ENCODE measurements at places on chromosomes 13 and 19.

DNA sequence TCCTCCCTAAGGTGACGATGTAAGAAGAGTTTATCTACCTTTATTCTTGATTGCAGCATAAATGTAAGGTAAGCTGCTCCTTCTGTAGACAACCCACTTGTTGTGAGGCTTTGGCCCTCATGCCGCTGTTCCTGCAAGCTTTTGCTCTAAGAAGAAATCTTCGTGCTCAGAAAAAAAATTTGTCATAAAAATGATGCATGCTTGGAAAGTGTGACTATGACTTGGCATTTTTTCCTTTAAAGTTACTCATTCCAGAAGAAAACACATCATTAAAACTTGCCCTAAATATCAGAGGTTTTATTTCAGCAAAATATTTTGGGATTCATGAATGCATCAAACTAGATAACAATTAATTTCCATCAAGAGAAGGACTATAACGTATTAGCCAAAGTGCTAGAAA, 39.8 kb downstream of the KCTD12 start:
- no peak for DNase-seq

DNA sequence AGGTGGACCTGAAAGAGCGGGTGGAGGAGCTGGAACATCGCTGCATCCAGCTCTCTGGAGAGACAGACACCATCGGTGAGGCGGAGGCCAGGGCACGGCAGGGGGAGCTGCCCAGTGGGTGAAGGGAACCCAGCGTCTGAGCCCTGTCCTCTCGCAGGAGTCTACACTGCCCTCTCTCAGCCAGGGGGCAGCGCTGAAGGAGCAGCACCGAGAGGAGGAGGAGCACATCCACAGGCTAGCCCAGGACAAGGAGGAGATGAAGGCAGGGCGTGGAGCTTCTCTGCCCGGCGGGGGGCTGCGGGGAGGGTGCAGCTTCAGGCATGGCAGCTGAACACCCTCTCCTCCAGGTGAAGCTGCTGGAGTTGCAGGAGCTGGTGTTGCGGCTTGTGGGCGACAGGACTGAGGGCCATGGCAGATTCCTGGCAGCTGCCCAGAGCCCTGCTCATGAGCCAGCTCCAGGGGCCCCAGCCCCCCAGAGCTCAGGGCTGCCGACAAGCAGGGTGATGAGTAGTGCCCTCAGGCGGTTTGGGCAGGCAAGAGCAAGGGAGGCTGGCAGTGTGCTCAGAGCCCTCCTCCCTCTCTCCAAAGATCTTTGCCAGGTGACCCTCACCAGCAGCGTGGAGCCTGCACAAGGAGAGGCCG, 31.4 kb upstream of the ZNF492 start:
- DNase-seq = no peak

DNA sequence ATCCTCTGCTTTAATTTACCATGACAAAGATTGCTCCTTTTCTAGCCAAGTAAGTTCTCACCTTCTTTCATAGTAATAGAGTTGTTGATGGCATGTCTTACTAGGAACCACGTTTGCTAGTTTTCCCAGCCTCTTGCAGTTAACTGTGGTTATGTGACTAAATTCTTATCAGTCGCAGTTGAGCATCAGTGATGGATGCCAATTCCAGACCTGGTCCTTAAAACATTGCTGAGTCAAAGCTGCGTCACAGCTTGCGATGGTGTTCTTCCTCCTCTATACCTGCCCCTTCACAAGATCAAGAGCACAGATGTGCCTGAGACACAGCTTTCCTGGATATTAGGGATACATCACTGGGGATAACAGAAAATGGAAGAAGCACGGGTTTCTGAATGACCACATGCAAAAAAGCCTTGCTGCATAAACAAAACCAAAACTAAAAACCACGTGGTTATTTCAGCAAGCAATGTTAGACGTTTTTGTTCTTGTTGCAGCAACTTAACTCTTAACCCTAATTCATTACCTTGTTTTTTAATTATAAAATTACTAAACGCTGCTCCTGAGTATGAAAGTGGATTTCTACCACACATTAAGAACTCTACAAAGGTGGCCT, 97.6 kb upstream of the DACH1 start:
- no peak for DNase-seq

DNA sequence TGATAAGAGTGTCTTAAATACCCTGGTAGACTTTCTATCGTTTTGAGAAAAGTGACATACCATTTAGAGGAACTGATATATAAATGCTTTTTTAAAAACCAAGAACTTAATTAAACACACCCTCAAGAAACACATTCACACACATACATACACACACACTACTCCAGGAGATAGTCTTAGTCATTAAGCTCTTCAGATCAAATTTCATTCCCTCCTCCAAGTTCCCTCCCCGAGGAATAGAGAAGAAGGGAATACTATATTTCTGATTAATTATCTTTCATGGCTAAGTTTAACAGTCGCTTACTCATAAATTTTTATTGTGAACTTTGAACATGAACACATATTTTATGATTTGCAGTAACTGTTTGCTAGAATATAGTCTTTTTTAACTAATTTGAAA, 1109.5 kb downstream of the SLITRK1 start:
- no peak for DNase-seq

GRCh38 chr13:98473788-98474144, 103.1 kb downstream of the STK24 start:
- DNase-seq = no peak

DNA sequence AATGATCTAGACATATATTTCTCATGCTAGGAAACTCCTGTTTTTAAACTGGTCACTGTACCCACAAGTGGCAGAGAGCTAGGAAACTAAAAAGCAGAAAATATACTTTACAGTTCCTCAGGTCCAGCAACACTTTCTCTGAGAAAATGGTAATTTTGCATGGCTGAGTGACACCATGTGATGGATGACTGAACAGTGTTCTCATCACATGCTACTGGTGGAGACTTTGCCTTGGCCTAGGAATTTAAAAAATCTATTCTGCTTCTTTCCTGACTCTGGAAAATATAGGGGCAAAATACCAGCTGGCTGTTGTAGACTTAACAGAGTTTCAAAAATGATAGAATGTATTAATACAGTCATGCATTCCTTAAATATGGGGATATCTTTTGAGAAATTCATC, 50.0 kb downstream of the LATS2 start:
- DNase-seq = no peak

DNA sequence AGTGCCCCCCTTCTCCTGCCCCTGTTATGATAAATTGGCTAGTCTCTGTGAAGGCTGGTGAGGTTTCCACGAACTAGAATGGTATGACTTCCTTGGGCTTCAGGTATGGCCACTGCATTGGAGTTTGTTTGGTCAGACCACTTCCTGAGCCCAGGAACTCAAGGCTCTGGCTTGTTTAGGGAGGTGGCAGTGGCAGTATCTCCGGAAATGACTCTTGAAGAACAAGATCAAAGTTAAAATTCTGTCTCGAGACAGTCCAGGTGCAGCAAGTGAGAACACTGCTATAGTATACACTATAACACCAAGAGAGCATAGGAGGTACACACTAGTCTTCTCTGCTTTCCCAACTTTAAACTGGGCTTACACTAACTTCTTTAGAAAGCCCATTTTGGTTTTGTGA, 309.1 kb downstream of the KLF12 start:
- DNase-seq = no peak
